ENCODE measurements at places on chromosomes 13 and 19. TPM values are rescaled to one million over a fixed set of nuclear protein-coding genes. Genes with fewer than 3 reads are reported as not detected.

Gene SYNE4
- not detected for total RNA-seq

- peak; percentile 99 for DNase-seq
Measured at GRCh38 chr13:27043013-27043412, 128.6 kb downstream of the USP12 start.

DNA sequence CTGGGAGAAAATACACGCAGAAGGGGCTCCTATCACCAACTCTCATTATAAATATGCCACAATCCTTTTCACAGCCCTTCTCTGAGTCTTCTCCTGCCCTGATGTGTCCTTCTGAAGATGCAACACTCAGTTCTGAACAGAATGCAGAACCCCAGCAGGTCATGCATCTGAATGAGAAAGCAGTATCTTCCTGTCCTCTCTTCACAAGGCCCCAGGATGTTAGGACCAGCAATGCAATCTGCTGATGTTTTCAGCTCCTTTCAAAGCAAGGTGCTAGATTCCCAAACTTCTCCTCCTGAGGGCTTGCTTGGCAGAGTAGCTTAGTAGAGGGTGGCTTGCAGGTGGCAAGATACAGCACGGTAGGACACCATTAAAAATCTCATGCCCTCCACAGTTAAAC is 22.3 kb upstream of the DOCK9 start:
- DNase-seq: no peak

GRCh38 chr19:33490041-33490451 is 31.5 kb downstream of the PEPD start:
- no peak for DNase-seq

DNA sequence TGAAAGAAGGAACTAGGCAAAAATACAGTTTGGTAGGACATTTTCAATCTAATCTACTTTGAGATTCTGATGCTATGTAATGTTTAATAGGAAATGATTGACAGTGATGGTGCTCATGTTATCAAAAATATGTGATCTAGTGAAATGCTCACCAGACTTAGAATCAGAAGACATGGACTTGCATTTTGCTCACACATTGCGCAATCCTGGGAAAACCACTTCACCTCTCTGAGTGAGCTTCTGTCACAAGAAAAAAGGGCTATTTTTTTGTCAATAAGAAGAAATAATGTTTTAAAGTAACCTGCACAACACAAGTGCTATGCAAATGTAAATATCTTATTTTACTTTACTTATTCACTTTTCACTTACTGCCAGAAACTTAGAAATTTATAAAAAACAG is 380.9 kb upstream of the HTR2A start:
- peak; percentile 12 for DNase-seq

DNA sequence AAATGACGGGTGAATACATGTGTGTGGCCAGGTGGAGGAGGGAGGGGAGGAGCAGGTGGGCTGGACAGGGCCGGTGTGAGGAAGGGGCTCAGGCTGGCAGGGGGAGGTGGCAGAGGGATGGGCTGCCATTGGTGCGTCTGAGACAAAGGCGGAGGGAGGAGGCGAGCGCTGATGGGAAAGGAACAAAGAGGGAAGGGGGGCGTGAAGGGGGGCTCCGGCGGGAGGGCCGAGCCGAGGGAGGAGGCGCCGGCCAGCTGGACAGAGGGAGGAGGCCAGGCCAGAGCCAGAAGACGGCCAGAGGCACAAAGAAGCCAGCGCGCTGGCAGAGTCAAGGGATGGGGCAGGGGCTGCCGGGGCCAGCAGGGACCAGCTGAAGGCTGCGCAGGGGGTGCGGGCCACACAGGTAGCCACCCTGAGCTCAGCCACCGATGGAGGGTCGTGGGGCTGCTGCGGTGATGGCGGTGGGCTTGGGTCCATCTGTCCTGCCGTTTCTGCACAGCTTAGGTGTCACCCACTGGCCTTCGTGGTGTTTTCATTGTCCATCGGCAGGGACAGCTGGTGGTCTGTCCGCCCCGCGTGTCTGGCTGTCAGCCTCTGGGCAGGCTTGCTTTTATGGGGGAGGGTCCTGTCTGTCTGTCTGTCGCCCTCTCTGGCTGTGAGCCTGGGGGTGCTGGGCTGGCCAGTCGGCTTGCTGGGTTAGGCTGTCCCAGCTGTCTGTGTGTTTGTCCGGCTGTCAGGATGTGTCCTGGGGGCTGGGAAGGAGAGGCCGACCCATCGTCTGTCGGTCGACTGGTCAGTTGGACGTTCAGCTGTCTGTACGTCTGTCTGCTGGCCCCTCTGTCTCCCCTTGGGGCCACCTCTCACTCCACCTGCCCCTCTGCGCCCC is 2.2 kb downstream of the APC2 start:
- DNase-seq: no peak

DNA sequence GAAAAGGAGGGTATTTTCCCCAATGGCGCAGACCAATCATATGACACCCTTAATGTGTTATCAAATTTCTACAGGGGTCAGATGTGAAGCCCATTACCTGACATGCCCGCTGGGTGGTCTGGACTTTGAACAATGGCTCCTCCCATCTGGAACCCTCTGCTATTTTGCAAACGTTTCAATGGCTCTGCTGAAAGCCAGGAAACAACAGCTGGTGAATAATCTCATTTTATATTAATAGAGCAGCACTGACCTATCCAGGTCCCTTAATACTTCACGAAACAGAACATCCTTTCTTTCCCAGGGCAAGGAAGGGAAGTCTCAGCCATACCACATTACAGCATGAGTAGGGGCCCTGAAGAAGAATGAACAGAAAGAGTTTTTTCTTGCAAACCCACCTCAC is 20.3 kb upstream of the KPNA3 start:
- no peak for DNase-seq

GRCh38 chr13:68808456-68808855 is 1299.2 kb upstream of the ATXN8OS start:
- no peak for DNase-seq

GRCh38 chr19:2806736-2807378 is 12.8 kb upstream of the ZNF554 start:
- DNase-seq: no peak

GRCh38 chr13:75295201-75295600 is 186.8 kb downstream of the TBC1D4 start:
- DNase-seq: no peak
